Upper lobe of left lung (tissue), 6 donors: ENCODE measurements at places on chromosomes 4 and X. TPM values are rescaled to one million over a fixed set of nuclear protein-coding genes. Genes with fewer than 3 reads are reported as not detected.
A peak's percentile ranks its signal among the peaks of the same experiment; 100 is the strongest.

GRCh38 chrX:109679820-109680219, 53.2 kb downstream of the ACSL4 start:
- no peaks in the 10 kb centered on the region for H3K27me3 ChIP-seq
- DNase-seq = no peak
- no peaks in the 10 kb centered on the region for H3K4me1 ChIP-seq

DNA sequence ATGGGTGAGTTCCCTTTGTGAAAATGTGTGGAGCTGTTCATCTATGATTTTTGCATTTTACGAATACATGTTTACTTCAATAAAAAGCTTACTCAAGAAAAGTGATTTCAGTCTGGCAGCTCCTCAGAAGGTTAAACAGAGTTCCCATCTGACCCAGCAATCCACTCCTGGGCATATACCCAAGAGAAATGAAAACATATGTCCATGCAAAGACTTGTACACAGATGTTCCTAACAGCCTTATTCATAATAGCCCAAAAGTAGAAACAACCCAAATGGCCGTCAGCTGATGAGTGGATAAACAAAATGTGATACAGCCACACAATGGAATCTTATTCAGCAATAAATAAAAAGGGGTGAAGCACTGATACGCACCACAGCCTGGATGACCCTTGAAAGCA, 20.8 kb downstream of the CLCN4 start:
- no peaks in the 10 kb centered on the region for H3K27me3 ChIP-seq
- H3K4me1 ChIP-seq = peaks cover 7% of the 10 kb centered on the region
- no peak for DNase-seq

- H3K27me3 ChIP-seq = no peaks in the 10 kb centered on the region
- DNase-seq = no peak
- H3K4me1 ChIP-seq = peaks cover 6% of the 10 kb centered on the region
- no peaks in the 10 kb centered on the region for H3K36me3 ChIP-seq
- no peak overlapping the region for H3K4me3 ChIP-seq
- H3K27ac ChIP-seq = no peak overlapping the region
These were observed 134.3 kb downstream of the APBB2 start for GRCh38 chr4:41079881-41080560.

GRCh38 chr4:67556436-67556835, 2.1 kb upstream of the STAP1 start:
- no peak overlapping the region for H3K4me3 ChIP-seq
- no peaks in the 10 kb centered on the region for H3K27me3 ChIP-seq
- DNase-seq = no peak

DNA sequence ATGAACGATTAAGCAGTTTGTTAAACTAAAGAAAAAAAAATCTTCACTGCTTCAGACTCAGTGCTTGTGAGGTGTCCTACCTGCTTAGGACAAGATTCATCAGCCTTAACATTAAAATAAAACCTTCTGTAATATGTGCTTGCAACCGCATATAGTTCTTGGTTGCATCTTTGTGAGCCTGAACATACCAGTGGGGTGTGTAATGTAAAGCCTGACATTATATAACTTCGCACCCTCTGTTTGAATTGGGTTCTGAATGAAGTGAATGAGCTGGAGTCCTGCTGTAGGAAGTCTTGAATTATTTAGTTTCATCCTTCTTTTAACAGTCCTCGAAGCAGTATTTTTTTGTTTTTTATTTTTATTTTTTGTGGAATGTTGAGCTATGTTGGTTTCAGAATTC, 3.1 kb downstream of the KDM6A start:
- H3K27ac ChIP-seq = no peak overlapping the region
- no peaks in the 10 kb centered on the region for H3K36me3 ChIP-seq
- no peak overlapping the region for H3K4me3 ChIP-seq
- H3K27me3 ChIP-seq = no peaks in the 10 kb centered on the region
- peaks cover 43% of the 10 kb centered on the region for H3K4me1 ChIP-seq
- no peak for DNase-seq

DNA sequence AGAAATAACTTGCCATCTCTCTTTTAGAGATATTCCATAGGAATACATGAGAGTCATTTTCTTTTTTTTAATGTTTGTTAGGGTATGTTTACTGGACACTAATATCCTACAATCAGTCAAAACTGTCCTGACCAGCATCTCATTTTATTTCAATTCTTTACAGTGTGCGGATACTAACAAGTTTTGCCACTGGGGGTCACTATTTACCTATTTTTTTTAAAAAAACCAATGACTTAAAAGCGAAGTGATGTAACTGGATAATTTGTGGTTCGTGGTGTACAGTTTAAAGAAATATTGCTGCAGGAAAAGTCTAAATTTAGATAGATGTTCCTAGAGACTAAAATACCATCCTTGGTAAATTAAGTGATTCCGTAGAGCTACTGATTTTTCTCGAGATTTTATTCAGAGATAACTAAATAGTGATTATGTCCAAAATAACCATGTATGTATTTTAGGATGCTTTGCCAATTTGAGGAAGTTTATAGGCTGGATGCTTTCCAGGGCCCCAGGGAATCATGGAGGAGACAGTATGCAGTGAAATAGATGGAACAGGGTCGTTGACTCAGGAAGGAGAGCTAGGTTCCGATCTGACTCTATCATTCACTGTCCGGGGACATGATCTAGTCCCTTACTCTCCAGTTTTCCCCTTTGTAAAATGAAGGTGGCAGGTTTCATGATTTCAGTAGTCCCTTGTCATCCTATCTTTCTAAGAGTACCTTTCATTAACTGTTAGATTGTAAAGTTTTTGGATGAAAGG, 34.0 kb upstream of the GNPDA2 start:
- H3K27me3 ChIP-seq = no peaks in the 10 kb centered on the region
- no peaks in the 10 kb centered on the region for H3K4me1 ChIP-seq
- no peaks in the 10 kb centered on the region for H3K36me3 ChIP-seq
- H3K4me3 ChIP-seq = no peak overlapping the region
- DNase-seq = no peak
- H3K27ac ChIP-seq = no peak overlapping the region

DNA sequence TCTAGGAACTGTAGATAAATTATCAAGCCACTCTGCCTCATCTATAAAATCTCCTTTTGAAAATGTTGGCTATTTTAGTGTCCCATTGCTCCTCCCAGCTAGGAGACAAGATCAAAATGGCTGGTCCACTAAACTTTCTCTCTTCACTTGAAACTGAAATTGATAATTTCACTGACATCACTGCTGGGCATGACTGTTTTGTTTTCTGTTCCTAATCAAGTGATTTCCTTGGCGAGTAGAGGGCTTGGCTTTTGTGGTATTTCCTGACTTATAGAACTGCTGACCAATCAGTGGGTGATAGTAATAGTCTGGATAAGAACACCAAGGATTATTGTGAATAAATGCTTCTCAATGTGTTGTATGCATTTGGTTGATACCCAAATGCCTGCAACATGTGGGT, 2152.9 kb downstream of the ARAP2 start:
- no peak for DNase-seq
- H3K4me3 ChIP-seq = no peak overlapping the region
- no peak overlapping the region for H3K27ac ChIP-seq
- no peaks in the 10 kb centered on the region for H3K36me3 ChIP-seq
- no peaks in the 10 kb centered on the region for H3K27me3 ChIP-seq
- no peaks in the 10 kb centered on the region for H3K4me1 ChIP-seq

DNA sequence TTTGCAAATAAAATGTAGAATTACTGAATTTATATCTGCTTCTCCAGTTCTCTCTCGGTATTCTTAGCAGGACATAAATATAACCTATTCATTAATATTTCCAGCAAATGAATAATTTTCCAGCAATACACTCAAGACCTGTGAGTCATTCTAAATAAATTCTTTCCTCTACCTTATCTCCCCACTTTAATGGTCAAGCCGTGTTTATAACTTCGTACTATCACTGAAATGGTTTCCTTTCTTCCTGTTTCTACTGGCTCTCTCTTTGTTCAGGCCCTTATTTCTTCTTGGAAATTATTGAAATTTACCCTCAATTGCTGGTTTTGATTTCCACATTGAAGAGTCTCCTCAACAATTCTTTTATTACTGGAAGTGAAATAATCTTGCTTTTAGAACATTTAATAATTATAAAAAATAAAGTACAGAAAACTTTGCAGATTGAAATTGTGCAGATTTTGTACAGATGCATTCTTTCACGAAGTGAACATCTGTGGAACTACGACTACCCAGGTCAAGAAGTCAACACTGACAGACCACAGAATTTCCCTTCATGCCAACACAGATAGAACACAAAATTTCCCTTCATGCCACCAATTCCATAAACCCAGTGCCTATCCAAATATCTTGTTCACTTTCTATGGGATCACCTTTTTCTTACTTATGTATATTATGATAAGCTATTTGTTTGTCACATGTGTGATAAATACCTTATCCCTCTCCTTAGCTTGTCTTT, 205.7 kb downstream of the FAT4 start:
- no peaks in the 10 kb centered on the region for H3K27me3 ChIP-seq
- H3K36me3 ChIP-seq = no peaks in the 10 kb centered on the region
- no peak overlapping the region for H3K27ac ChIP-seq
- no peak for DNase-seq

GRCh38 chrX:71525316-71525715, 7.6 kb upstream of the OGT start:
- no peak for DNase-seq
- H3K4me3 ChIP-seq = no peak overlapping the region

GRCh38 chr4:185730849-185731608, 81.0 kb downstream of the SORBS2 start:
- DNase-seq = no peak
- H3K36me3 ChIP-seq = no peaks in the 10 kb centered on the region
- no peak overlapping the region for H3K4me3 ChIP-seq
- H3K4me1 ChIP-seq = peaks cover 5% of the 10 kb centered on the region
- H3K27ac ChIP-seq = no peak overlapping the region

GRCh38 chr4:6788123-6788522, 5.6 kb downstream of the KIAA0232 start:
- peak overlapping the region; percentile 59 for H3K27ac ChIP-seq
- H3K36me3 ChIP-seq = no peaks in the 10 kb centered on the region
- H3K4me3 ChIP-seq = no peak overlapping the region
- peak; percentile 64 for DNase-seq

GRCh38 chrX:1534301-1535168, 2.5 kb downstream of the P2RY8 start:
- H3K36me3 ChIP-seq = no peaks in the 10 kb centered on the region
- H3K27ac ChIP-seq = peak overlapping the region; percentile 79
- no peak overlapping the region for H3K4me3 ChIP-seq
- no peaks in the 10 kb centered on the region for H3K27me3 ChIP-seq
- no peaks in the 10 kb centered on the region for H3K4me1 ChIP-seq

DNA sequence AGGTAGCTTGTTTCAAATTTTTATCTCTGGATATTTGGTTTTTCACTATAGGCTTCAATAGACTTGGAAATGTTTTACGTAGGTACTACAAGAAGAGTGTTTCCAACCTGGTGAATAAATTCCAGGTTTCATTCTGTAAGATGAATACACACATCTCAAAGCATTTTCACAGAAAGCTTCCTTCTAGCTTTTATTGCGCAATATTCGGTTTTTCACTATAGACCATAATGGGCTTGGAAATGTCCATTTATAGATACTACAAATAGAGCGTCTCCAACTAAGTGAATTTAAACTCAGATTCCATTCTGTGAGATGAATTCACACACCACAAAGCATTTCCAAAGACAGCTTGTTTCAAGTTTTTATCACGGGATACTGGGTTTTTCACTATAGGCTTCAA, 857.7 kb upstream of the HS3ST1 start:
- H3K27me3 ChIP-seq = no peaks in the 10 kb centered on the region
- H3K27ac ChIP-seq = no peak overlapping the region
- no peaks in the 10 kb centered on the region for H3K4me1 ChIP-seq

- DNase-seq = peak; percentile 76
- no peak overlapping the region for H3K4me3 ChIP-seq
- H3K27me3 ChIP-seq = no peaks in the 10 kb centered on the region
- H3K27ac ChIP-seq = no peak overlapping the region
These were observed 10.7 kb upstream of the CXCL8 start for GRCh38 chr4:73729534-73730165.

- H3K27ac ChIP-seq = no peak overlapping the region
- no peaks in the 10 kb centered on the region for H3K4me1 ChIP-seq
- H3K36me3 ChIP-seq = no peaks in the 10 kb centered on the region
- H3K27me3 ChIP-seq = no peaks in the 10 kb centered on the region
- DNase-seq = no peak
These were observed 113.0 kb upstream of the AADAT start for GRCh38 chr4:170202721-170203120.

GRCh38 chrX:7164174-7164573, 16.2 kb upstream of the PUDP start:
- no peak overlapping the region for H3K27ac ChIP-seq
- H3K4me3 ChIP-seq = no peak overlapping the region
- H3K4me1 ChIP-seq = no peaks in the 10 kb centered on the region
- H3K36me3 ChIP-seq = no peaks in the 10 kb centered on the region

GRCh38 chr4:24912252-24913118, at the start of gene CCDC149:
TSS of gene CCDC149 (minus strand) at chr4:24913042. CDS start at chr4:24912864, 178 bp downstream.
- H3K4me1 ChIP-seq = peaks cover 19% of the 10 kb centered on the region
- H3K27ac ChIP-seq = peak within 1 kb of the TSS; percentile 88
- H3K36me3 ChIP-seq = peaks cover 4% of the 10 kb centered on the region
- peak within 1 kb of the TSS; percentile 1 for H3K4me3 ChIP-seq
- H3K27me3 ChIP-seq = no peaks in the 10 kb centered on the region

DNA sequence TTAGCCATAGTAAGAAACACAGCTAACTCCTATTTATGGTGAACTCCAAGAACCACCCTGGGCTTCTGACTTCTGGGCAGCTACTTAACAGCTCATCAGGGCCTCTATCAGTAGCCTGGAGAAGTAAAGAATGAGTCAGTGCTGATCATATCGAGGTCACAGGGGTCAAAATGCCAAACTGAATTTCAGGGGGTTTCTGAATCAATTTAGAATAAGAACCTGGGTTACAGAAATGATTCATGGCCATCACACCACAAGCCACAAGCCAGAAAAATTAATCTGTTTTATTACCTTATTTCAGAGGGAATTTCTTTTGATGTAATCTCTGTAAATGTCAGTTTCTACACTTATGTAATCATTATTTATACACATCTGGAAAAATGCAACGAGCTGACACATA, 64.4 kb downstream of the CHST7 start:
- no peak overlapping the region for H3K4me3 ChIP-seq
- H3K36me3 ChIP-seq = no peaks in the 10 kb centered on the region
- peaks cover 5% of the 10 kb centered on the region for H3K4me1 ChIP-seq
- no peak overlapping the region for H3K27ac ChIP-seq

DNA sequence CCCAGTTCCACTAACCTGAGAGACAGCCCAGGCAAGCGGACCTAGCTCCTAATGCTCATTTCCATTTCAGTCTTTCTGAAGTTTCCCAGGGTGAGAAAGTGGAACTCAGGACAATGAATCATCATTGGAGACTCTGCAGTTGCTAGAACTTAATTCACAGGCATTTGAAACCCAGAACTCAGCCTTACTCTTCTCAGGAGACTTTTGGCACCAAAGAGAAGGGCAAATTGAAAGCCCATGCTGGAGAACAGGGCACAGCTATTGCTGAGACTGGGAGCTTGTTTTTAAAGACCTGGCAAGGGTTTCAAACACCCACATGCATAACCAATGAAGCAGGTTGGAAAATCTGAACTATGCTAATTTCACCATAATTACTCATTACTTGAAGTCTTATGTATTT, 36.0 kb downstream of the BST1 start:
- no peaks in the 10 kb centered on the region for H3K36me3 ChIP-seq
- no peak for DNase-seq
- H3K27ac ChIP-seq = no peak overlapping the region
- H3K4me1 ChIP-seq = no peaks in the 10 kb centered on the region

The BTC gene
- 7.0 TPM for total RNA-seq

The GYPE gene
- not detected for total RNA-seq

The GRIA3 gene
- 0.57 TPM for total RNA-seq

The SASH3 gene
- 60.3 TPM for total RNA-seq

The CSAG1 gene
- not detected for total RNA-seq

The NPNT gene
- total RNA-seq = 309 TPM

The NEXMIF gene
- 0.33 TPM for total RNA-seq

The FAT1 gene
- total RNA-seq = 76.6 TPM

The PROM1 gene
- 4.8 TPM for total RNA-seq

The SHOX gene
- not detected for total RNA-seq

The ADH1C gene
- 6.5 TPM for total RNA-seq

The IL15 gene
- total RNA-seq = 9.5 TPM

The CRMP1 gene
- 2.5 TPM for total RNA-seq

The TBC1D8B gene
- total RNA-seq = 13.3 TPM

The CYSLTR1 gene
- 1.0 TPM for total RNA-seq
